ENCODE measurements at places on chromosomes 4 and X.

- DNase-seq = peak; percentile 19
These were observed 26.8 kb upstream of the GRXCR1 start for GRCh38 chr4:42865572-42866189.

DNA sequence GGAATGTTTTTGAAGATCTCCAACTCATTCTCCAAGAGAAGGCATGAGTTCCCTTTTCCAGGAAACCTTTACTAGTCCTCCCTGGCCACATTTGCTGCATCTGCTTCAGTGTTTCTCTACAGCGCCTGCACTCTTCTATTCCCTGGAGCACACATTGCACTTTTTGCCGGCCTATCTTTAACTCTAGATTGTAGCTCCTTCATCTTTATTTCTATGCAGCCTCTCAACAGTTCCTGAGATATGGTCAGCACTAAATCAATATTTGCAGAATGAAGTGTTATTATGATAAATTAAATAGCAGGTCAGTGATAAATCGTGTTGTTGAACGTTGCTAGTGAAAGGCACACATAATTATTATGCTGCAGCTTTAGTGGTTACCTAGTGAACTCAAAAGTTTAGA lies 88.3 kb downstream of the VCX3A start:
- DNase-seq = no peak

GRCh38 chrX:39935411-39936064 lies 162.2 kb downstream of the BCOR start:
- DNase-seq = no peak

DNA sequence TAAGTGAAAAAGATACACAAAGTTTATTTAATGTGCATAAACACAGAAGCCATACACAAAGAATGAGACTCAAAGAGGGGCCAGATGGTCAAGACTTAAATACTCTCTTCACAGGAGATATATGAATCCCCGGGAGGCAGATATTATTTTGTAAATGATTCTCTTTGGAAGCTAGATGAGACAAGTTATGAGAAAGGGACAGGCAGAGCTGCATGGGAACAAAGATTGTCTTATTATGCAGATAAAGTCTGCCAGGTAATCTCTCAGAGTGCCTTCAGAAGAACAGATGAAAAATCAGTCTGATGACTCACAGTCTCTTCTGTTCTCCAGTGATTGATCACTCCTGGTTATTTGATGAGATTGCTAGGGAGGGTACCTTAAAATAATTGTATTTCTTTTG lies 89.0 kb downstream of the NAF1 start:
- DNase-seq = no peak

- DNase-seq = no peak
These were observed 94.4 kb downstream of the ARHGAP10 start for GRCh38 chr4:147826288-147826646.

DNA sequence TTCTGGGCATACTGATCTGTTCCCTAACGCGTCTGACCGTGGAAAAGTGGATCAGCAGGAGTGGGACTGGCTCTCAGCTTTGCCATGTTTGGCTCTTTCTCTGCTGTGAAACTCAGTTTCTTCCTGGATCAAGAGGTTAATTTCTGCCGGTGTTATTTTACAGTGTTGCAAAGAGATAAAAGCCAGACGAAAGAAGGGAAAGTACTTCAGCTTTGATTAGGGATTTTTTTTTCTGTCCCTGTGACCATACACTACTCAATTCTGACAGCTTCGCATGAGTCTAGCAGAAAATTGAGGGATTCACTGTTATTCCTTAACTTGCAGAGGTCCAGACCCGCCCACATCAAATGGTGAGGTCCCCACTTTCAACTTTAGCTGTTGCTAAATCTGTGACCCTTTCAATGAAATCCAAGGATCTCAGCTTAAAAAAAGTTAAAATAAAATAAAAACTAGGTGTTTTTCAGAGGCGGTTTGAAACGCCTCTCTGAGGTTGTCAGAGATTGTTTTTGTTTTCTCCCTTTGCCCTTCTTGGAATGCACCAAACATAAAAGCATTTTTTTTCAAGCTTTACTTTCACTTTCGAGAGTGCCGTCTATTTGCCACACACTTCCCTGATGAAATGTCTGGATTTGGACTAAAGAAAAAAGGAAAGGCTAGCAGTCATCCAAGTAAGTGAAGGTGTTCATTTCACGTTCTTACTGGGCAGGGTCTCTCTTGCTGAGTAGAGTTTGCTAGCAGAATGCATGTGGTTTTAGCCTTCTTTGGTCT lies at the start of gene TLR3:
TLR3 (plus strand) TSS at position 576 of the 768 bp plus-strand sequence. CDS start 7,464 bp downstream, outside the sequence.
- DNase-seq = no peak

GRCh38 chr4:186326391-186326790 lies 60.4 kb downstream of the F11 start:
- DNase-seq = no peak

GRCh38 chr4:71814433-71814832 lies 30.6 kb upstream of the GC start:
- DNase-seq = no peak

DNA sequence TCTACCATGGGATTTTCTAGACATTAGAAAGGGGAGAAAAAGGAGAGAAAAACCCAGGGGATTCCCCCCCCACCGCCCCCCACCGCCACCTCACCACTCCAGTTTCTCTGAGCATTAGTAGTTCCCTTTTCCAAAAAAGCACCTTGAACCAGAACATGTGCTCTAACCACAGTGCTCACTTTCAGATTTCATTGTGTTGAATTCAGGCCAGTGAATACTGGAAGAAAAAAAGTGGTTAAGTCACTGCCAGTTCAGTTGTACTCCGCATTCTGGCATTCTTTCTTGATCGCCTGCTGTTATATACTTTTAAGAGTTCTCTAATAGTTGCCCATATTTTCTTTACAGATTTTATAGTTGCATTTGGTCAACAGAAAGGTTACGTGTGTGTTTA lies 40.9 kb downstream of the JADE3 start:
- no peak for DNase-seq

- DNase-seq = no peak
These were observed 25.7 kb downstream of the SGMS2 start for GRCh38 chr4:107850438-107850837.

- no peak for DNase-seq
These were observed 45.9 kb downstream of the PDGFRA start for GRCh38 chr4:54274795-54275665.

DNA sequence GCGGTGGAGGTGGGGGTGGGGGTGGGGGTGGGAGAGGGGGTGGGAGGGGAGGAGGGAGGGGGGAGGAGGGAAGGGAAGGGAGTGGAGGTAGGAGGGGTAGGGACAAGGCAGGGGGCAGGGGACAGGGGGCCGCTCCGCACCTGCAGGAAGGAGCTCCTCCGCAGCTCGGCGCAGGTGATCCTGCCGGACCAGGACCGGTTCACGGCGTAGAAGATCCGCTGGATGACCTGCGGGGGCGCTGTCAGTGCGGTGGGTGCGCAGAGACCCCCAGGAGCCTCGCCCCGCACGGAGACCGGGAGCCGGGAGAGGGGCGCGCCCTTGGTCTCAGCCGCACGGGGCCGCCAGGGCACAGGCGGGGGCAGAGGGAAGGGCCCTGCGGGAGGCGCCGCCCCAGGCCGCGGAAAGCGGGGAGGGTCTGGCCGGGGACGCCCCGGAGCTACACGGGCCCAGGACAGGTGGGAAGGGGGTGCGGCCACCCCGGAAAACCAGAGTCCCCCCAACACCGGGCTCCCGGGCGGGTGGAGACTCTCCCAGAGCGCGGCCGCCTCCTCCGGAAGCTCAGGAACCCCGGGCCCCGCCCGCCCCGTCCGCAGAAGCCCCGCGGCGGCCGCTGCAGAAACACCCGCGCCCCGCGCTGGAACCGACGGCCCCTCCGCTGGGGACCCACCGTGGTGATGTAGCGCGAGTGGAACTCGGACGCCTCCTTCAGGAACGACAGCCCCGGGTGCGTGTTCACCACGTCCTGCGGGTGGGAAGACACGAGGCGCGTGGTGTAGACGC lies 27.6 kb upstream of the GTPBP6 start:
- no peak for DNase-seq

DNA sequence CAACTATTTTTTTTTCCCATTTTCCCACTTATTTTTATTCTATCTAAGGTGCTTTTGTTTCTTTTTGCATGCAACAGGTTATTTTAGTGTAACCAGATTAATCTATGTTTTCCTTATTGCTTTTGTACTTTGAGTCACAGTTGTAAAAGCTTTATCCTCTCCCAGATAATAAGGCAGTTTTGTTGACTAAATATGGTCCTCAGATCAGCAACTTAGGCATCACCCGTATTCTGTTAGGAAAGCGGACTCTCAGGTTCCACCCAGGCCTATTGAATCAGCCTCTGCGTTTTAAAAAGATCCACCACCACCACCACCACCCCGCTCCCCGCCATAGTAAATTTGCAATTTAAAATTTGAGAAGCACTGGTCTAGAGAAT lies 58.6 kb upstream of the USP9X start:
- no peak for DNase-seq

DNA sequence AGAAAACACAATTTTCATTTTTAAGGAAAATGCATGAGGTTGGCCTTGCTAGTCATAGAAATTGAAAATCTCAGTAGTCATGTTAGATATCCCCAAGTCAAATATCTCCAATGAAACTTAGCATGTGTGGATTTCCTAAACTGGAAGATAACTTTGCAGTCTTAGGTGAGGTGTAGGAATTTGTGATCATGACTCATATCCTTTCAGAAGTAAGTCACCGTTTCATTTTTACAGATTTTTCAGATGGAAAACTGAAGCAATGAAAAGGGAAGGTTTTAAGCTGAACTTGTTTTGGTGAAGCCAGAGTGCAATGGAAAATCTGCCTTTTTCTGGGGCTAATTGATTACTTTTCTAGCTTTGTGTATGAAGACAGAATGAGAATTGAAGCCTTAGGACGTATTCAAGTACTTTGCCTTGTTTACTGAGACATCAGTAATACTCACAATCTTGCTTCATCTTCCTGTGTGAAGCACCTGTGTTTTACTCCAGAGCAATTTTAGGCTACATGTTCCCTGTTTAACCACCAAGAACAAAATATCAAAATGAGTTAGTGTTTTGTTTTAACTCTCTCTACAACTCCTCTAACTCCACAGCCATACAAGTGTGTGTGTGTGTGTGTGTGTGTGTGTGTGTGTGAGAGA lies 1662.8 kb upstream of the ADGRL3 start:
- DNase-seq = no peak
